ENCODE measurements at places on chromosomes 4 and X. TPM values are rescaled to one million over a fixed set of nuclear protein-coding genes. Genes with fewer than 3 reads are reported as not detected.

TLR6 gene
- total RNA-seq = 2.2 TPM

MAGEC3 gene
- total RNA-seq = not detected

GRCh38 chr4:91076147-91076546, 949.0 kb downstream of the CCSER1 start:
- DNase-seq = no peak

- DNase-seq = no peak
Observed at GRCh38 chr4:88080626-88081025, 73.2 kb downstream of the PKD2 start.

DNA sequence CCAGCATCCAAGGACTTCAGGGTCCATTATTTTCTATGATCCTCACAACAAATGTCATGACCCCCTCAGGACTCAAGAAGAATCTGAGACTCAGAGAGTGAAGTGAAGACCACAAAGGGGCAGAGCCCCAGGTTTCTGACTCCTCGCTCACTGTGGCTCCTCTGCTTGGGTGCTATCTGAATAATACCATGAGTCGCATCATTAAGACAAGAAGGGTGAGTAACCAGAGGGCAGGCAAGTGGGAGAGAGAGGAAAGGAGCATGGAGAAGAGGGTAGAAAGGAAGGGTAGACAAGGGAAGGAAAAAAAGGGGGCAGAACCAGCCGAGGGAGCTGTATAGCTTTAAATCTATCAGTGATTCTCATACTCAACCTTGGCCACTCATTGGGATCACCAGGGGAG, 15.5 kb upstream of the HSD17B10 start:
- no peak for DNase-seq

DNA sequence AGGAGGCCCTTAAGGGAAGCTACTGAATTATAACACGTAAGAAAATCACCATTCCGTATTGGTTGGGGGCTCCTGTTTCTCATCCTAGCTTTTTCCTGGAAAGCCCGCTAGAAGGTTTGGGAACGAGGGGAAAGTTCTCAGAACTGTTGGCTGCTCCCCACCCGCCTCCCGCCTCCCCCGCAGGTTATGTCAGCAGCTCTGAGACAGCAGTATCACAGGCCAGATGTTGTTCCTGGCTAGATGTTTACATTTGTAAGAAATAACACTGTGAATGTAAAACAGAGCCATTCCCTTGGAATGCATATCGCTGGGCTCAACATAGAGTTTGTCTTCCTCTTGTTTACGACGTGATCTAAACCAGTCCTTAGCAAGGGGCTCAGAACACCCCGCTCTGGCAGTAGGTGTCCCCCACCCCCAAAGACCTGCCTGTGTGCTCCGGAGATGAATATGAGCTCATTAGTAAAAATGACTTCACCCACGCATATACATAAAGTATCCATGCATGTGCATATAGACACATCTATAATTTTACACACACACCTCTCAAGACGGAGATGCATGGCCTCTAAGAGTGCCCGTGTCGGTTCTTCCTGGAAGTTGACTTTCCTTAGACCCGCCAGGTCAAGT, 6.9 kb upstream of the MSANTD1 start:
- DNase-seq = no peak

DNA sequence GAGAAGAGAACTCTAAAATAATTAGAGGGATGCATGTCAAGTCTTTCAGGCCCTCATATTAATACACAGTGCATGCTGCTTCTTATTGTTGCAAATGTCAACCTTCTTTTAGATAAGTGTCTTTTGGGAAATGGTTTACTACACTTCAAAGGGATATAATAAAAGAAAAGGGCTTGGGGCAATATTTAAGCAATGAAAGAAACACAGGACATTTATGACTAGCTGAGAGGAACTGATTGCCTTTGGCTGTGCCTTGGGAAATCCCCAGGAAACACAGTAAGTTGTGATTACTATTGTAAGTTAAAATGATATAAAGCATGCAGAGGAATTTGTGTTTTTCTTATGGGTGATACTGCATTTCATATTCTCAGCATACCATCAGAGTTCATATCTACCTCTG, 1036.2 kb upstream of the GRID2 start:
- DNase-seq = no peak

DNA sequence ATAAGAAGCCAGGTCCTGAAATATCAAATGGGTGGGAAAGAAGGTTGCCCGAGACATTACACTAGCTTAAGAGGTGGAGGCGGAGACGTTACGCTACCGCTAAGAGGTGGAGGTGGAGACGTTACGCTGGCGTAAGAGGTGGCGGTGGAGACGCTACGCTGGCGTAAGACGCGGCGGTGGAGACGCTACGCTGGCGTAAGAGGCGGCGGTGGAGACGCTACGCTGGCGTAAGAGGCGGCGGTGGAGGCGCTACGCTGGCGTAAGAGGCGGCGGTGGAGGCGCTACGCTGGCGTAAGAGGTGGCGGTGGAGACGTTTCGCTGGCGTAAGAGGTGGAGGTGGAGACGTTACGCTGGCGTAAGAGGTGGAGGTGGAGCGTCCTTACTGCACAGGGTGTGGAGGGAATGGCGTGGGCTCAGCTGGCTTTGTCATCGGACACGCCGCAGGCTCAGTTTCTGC, 12.8 kb downstream of the CYP4V2 start:
- no peak for DNase-seq

DRP2 gene
- total RNA-seq = 0.34 TPM

DNA sequence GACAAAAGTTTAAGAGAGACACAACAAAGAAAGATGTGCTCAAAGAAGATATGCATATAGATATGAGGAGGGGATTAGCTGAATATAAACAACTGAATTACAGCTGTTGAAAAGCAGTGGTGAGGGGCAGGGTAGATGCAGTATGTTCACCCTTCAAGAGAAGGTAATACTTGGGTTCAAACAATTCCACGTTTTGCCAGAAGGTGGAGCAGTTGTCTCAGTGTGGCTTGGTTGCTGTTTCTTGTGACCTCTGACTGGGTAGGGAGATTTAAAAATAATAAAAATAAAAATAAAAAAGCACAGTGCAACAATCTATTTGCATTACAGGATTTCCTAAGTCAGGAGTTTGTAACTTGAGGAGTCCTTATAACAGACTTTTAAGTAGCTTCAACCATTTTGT, 23.3 kb downstream of the PHOX2B start:
- no peak for DNase-seq

DNA sequence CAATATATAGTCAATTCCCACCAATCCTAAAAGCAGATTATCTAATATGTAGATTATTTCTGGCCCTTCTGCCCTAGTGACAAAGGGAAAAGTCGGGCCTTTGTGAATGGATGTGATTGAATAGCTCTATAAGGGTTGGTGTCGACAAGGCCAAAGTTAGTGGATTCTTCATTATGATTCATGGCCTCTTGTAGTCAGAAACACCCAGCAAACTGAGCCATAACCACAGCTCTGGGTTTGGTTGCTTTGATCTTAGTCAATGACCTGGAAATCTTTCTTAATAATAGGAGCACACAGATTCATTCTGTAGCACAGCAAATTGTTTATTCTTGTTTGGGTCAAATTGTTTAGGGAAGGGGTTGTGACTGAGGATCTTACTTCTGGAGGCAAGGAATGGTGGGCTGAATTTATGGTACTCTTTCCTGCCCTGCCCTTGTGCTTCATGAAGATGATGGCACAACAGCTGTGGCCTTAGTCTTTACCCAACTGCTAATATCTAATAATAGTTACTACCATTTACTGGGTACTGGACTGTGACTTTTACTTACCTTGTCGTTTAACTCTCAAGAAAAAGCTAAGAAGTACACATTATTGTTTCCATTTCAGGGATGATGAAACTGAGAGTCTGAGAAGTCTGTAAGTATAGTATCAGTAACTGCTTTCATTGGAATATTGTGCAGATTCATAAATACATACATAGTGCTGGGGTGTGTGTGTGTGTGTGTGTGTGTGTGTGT, 74.0 kb downstream of the AFF2 start:
- no peak for DNase-seq

- no peak for DNase-seq
Observed at GRCh38 chrX:38081909-38082308, 75.6 kb downstream of the SYTL5 start.

DNA sequence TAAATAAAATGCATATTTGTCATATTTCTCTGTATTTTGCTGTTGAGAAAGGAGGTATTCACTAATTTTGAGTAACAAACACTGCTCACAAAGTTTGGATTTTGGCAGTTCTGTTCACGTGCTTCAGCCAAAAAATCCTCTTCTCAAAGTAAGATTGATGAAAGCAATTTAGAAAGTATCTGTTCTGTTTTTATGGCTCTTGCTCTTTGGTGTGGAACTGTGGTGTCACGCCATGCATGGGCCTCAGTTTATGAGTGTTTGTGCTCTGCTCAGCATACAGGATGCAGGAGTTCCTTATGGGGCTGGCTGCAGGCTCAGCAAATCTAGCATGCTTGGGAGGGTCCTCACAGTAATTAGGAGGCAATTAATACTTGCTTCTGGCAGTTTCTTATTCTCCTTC, 3.3 kb downstream of the HTT start:
- no peak for DNase-seq

GRCh38 chrX:48514126-48514806, 5.5 kb downstream of the PORCN start:
- DNase-seq = no peak

All from Daoy (cell line).